ENCODE measurements at places on chromosomes 1 and 21.

DNA sequence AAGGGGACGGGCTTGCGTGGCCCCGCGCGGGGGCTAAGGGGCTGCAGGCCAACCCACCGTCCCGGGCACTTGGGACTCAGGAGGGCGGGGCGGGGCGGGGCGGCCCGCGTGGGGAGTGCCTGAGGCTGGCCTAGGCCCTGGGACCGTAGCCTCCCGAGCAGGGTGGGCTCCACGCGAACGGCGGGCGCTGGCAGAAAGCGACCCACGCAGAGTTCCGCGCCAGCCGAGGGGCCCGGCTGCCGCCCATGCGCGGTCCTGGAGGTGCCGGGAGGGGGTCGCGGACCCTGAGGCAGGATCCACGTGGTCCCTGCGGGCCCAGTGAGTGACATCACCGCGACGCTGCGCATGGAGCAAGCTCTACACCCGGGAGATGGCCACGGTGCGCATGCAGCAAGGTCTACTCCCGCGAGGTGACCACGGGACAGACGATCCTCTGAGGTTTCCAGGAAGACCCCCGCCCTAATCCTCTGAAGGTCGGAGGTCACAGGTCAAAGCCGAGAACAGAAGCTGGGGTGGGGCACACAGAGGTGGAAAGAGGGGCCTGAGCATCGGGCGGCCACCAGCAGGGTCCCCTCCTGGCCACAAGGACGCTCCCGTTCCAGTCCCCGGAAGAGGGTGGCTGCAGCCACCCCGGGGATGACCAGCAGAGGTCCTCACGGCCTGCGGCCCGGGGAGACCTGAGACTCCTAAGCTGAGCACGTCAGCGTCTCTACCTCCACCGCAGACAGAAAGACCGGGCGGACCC, 13.5 kb upstream of the SLC19A1 start:
- DNase-seq, result peak; percentile 35

DNA sequence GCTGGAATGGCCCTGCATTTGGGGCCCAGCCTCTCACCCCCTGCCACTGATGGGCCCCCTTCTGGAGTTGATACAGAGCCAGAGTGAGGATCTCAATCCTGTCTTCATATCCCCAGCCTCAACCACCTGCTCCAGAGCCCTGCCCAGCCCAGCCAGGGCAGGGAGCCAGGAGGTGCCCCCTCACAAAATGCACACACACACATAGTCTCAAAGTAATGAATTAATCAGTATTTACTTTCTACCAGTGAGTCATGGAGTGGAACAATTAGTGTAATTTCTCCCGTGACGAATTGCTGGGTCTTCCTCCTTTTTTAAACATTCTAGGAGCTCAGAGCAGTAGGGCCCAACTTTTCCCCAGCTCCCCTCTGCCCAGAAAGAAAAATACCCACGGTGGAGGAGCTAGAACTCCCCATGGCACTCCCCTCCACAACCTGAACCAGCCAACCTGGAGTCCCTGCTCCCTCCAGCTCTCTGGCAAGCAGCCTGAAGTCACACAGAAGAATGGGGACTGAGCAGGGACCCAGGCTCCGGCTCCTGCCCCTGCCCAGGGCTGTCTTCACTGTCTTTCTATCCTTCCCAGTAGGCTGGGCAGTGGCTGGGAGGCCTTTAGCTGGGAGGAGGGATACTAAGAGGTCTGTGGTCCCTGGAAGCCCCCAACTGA, 29.3 kb downstream of the SDC3 start:
- DNase-seq, result peak; percentile 25

- DNase-seq, result no peak
Measured at GRCh38 chr1:246532519-246532918, 25.4 kb upstream of the SMYD3 start.

DNA sequence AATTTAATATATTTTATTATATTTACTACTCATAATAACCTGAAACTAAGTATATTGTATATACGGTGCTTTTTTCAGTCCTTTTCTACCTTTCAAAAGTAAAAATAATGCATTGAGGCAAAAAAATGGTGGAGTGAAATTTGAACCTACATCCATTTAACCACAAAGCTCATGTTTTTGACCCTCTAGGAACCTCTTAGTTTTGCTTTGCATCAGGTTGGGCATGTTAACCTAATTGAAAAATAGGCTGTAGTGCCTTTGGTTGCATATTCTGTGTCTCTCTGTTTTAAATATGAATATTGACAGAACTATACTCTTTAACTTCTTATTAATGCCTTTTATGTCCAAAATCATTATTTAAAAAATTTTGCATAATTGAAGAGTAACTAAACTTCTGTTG, 3.8 kb downstream of the SGIP1 start:
- DNase-seq, result no peak

GRCh38 chr1:25564777-25565574, 21.6 kb downstream of the LDLRAP1 start:
- DNase-seq, result no peak

DNA sequence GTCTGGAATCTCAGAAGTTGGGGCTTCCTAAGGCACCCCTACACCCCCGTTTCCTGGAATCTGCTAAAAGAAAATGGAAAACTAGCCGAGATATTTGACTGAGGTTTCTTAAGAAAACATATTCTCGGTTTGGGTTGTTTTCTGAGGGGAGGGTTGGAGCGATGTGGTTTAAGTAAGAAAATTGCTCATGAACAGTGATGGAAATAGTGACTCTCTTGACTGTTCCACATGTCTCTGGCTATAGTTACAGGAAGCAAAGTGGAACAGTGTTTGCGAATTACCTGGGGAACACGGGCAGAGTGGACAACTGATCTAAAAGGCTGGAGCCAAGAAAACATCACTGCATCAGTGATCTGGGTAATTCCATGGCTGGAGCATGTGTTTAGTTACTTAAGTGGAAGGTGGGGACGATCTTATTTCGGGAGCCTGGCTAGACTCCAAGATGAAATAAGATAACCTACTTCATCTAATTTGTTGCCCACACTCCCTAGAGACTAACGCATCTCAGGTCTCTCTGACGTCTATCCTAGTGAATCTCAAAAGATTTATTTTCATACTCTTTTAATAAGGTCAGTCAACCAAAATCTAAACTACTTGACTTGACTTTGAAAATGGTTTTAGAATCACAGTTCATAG, 92.4 kb downstream of the KCNJ15 start:
- DNase-seq, result peak; percentile 40

GRCh38 chr21:17900281-17900989, 81.3 kb upstream of the C21orf91 start:
- DNase-seq, result no peak

DNA sequence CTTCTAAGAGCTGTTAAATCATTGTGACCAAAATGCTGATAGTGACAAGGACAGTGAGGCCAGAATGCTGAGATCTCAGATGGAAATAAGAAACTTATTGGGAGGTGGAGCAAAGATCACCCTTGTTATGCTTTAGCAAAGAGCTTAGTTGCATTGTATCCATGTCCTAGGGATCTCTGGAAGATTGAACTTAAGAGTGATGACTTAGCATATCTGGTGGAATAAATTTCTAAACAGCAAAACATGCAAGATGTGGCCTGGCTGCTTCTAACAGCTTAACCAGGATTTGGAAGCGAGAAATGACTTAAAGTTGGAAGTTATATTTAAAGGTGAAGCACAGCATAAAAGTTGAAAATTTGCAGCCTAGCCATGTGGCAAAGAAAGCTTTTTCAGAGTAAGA, 7.7 kb downstream of the NTMT2 start:
- DNase-seq, result no peak

DNA sequence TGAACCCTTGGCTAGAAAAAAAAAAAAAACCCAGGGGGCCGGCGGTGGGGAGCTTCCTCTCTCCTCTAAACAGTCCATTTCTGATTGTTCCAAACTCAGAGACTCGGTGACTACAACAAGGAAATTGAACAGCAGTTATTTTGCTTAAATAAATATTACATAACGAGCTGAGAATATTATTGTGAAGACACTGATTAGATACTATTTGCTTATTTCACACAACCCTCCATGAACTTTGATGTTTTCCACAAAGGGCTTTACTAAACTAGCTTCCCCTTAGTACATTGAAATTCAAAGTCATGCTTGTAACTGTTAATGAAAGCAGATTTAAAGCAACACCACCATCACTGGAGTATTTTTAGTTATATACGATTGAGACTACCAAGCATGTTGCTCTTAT, at the start of gene CFHR5:
TSS of gene CFHR5 (plus strand) at position 279 of the 400 bp plus-strand sequence. CDS start at position 388, 109 bp downstream.
- DNase-seq, result no peak

- DNase-seq, result peak; percentile 10
Measured at GRCh38 chr1:100543640-100544039, 5.7 kb downstream of the GPR88 start.

- no peak for DNase-seq
Measured at GRCh38 chr1:106178791-106179190, 877.7 kb upstream of the PRMT6 start.

- no peak for DNase-seq
Measured at GRCh38 chr1:111906111-111906510, 83.4 kb downstream of the KCND3 start.

GRCh38 chr21:41466024-41466820, 40.2 kb downstream of the MX1 start:
- DNase-seq, result no peak

DNA sequence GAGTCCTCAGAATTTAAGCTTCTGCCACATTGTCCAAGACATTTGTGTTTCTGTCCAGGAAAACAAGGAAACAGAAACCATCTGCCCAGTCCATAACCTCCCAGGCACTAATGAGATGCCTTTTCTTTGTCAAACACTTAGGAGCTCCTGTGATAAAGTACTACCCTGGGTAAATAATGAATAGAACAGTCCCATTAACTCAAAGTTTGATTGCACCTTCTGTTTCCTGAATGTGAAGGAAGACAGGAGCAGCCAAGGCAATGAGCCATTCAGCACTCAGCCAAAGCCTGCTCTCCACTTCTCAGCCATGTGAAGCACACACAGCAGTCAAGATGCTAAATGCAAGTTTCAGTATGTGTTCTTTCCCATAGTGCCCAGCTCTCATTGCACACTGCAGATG, 199.8 kb downstream of the SEC16B start:
- DNase-seq, result peak; percentile 61

GRCh38 chr1:58607391-58607790, 30.3 kb upstream of the TACSTD2 start:
- DNase-seq, result no peak

DNA sequence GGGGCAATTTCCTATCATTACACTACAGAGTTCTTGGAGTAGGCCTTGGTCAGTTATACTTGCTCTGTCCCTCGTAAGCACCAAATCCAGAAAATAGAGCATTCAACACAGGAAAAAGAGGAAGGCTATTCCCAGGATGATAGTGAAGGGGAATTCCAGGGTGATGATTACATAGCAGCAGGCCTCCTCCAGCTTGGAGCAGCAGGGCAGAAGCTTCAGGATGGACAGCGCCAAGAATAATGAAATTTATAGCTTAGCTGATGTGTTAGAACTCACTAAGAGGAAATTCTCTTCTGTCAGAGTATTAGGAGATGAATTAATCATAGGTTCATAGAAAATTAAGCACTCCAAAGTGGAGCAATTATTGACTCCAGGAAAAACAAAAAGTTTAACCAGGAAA, 10.8 kb upstream of the SMAP2 start:
- no peak for DNase-seq

DNA sequence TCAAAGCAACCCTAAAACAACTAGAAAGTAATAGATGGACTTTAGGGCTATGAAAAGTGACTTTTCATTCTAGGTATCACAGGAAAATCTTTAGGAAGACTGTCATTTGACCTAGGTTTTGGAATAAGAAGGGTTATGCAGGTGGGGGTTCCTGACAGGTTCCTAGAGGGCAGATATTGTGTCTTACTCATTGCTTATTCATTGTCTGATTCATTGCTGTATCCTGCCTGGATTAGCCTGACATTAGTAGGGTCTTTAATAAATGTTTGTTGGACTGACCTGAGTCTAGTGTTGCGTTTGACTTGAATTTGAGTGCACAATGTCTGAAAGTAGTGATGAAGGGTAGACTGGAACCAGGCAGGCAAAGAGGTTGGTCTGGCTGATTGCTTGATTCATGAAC, 6.0 kb downstream of the FNBP1L start:
- no peak for DNase-seq

DNA sequence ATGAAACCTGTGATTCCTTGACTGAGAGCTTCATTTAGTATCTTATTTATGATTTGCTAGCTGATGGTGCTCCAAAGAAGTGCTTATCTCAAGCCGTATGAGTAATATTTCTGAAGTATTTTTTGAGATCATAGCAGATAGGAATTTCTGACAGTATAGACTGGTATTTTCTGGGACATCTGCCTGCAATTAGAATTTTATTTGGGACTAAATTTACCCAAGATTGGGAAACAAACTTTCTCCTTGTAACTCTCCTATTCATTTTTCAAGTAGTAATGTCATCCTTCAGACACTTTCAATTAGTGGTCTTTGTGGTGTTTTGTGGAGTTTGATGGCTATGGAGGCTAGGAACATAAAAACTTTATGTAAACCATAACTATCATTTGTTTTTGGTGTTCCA, 597.2 kb upstream of the ZP4 start:
- no peak for DNase-seq

DNA sequence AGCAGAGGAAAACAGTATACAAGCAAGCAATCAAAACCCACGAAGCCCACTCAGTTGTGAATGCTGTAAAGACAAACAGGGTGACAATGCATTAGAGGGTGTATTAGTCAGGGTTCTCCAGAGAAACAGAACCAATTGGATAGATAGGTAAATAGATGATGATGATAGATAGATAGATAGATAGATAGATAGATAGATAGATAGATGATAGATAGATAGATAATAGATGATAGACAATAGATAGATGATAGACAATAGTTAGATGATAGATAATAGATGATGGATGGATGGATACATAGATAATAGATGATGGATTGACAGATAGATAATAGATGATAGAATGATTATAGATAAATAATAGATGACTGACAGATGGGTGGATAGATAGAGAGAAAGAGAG, 48.3 kb downstream of the LRRC38 start:
- DNase-seq, result no peak

- no peak for DNase-seq
Measured at GRCh38 chr1:21903638-21904453, 33.3 kb downstream of the HSPG2 start.

DNA sequence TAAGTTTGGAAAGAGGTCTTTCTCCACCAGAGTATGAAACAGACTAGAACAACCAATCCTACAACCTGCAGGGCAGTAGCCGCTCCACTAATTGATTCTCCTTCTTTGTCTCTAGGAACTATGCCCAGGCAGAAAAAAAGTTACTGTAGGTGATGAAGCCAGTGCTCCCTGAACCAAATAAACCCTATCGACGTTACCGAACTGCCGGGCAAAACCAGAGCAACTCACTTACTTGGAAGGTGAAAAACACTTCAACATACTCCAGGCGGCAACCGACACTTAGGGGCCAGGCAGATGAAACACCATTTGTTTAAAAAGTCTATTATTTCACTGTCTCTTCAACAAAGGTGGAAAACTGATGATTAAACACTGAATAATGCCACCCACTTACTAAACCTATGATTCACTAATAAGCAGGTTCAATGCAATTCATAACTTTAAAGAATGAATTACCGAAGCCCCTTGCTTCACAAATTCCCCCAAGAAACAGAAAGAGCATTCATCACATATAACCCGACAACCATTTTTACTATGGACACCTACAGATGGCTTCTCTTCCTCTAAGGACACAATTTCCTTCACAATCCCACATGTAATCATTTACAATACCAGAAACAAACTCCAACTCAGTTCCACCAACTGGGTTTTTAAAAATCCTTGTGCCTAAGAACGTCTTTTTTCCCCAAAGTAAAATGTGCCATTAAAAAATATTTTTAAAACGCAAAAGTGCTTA, 1.6 kb downstream of the NRIP1 start:
- DNase-seq, result no peak

GRCh38 chr1:180912211-180912800, 391 bp upstream of the KIAA1614 start:
- DNase-seq, result no peak

All from DMS153 (cell line).